ENCODE measurements at places on chromosomes 3 and 15.

GRCh38 chr15:98805434-98806274 is 157.3 kb downstream of the IGF1R start:
- no peak for DNase-seq

DNA sequence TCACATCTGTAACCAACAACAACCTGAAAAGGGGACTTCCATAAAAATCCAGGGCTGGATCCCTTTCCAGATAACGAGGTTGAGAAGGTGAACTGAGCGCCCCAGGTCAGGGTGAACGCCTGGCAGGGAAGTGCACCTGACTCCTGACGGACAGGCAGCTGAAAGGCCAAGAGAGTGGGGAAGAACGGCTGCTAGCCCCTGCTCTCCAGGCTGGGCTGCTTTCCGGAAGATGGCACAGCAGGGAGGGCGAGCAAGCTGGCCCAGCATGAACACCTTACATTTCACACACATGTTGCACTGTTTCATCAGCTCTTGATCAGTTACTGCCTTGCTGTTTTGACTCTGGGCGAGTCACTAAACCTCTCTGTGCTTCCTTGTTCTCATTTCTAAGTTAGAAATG is 127.2 kb upstream of the IQSEC1 start:
- DNase-seq = no peak

DNA sequence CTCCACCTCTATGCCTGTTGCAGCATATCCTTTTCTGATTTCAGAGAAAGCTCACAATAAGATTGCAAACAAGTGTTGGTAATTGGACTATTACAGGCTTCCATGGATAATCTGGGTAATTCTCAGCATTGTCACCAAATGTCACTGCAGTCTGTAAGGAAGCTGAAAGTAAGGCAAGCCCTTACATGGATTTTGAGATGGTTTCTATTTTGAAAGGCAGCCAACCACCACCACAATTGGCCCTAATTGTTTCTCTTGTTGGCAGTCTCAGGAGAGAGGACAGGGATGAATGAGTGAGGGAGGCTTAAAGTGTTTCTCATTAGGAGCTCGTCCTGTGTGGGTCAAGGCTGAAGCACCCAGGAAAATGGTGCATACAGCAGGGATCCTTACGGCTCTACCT is 879.9 kb downstream of the TUSC7 start:
- no peak for DNase-seq

- DNase-seq = no peak
Measured at GRCh38 chr3:8317661-8318649, 183.7 kb upstream of the LMCD1 start.

GRCh38 chr15:77633913-77634265 is 1.2 kb upstream of the LINGO1 start:
- DNase-seq = no peak

- no peak for DNase-seq
Measured at GRCh38 chr15:33608714-33609113, 297.9 kb downstream of the RYR3 start.

- no peak for DNase-seq
Measured at GRCh38 chr3:114128231-114128630, 50.6 kb downstream of the DRD3 start.

GRCh38 chr3:108822123-108822897 is at the start of gene TRAT1:
TSS of gene TRAT1 (plus strand) at chr3:108822786. CDS start at chr3:108822928, 142 bp downstream.
- no peak for DNase-seq

GRCh38 chr15:74725225-74725774 is at the start of gene CYP1A1:
TSS of gene CYP1A1 (minus strand) at chr15:74725528. CDS start at chr15:74723097, 2,431 bp downstream.
- DNase-seq = no peak

- DNase-seq = no peak
Measured at GRCh38 chr3:187276397-187277128, 15.0 kb downstream of the MASP1 start.

DNA sequence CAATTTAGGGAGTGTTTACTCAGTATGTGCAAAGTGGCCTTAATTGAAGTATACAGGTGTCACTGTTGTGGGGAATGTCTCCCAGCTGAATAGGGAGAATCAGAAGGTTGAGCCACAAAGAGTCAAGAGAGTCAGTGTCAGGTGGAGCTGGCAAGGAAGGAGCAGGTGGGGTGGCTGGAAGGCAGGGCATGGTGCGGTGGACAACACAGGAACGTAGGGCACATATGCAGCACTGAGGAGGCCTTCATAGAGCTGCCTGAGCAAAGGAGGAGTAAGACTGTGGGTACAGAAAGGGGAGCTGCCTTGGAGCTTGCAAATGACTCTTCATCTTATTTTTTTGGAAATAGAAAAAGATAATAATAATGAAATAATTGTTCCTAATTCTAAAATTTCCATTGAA is 20.0 kb downstream of the ARHGEF3 start:
- no peak for DNase-seq

GRCh38 chr3:171585039-171585438 is 124.8 kb upstream of the TNIK start:
- no peak for DNase-seq

DNA sequence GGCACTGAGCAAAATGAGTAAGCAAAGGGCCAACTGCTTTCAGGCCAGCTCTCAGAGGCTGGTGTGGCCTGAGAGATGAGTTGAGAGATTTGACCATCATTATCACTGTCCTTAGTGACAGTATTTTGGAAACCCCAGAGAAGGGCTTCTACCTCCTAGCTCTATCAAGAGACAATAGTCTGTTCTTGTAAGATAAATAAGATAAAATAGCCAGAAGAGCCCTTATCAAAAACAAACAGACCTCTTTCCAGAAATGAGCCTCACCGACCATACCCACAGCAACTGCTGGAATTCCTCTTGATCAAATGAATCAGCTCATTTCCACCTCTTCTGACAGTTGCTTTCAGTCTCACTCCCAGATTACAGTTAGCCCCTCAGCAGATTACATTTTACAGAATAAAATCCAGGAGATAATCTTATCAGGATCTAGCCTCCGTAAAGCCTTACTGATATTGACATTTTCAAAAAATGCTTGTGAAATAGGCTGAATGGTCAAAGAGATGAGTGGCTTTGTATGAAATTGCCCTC is 4.5 kb downstream of the HDC start:
- peak; percentile 54 for DNase-seq

- peak; percentile 7 for DNase-seq
Measured at GRCh38 chr3:88189361-88189810, 39.6 kb downstream of the C3orf38 start.

DNA sequence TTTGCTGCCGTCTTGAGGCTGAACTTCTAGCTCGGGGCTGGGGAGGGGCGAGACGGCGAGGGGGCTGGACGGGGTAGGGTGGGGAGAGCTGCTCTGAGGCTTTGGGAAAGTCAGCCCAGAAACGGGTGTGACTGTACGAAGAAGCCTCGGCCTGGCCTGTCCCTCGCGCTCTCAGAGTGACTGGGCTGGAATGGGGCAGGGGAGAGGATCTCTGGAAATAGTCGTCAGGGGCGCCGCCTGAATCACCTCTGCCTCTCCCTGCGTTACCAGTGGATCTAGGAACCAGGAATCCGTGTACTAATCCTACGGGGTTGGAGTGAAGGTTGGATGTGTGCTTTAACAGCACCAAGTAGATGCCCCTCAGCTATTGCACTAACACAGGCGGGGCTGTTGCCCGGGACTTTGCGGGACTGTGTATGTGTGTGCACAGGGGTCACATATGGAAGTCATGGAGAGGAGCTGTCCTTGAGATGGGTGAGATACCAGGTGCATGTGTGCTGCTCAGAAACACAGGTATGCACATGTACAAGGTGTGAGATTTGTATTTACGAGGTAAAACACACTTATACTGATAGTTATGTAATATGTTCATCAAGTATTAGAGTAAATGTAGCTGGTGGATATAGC is 591 bp downstream of the FOXL2NB start:
- no peak for DNase-seq

GRCh38 chr15:91291673-91292072 is 191.6 kb downstream of the SV2B start:
- no peak for DNase-seq

DNA sequence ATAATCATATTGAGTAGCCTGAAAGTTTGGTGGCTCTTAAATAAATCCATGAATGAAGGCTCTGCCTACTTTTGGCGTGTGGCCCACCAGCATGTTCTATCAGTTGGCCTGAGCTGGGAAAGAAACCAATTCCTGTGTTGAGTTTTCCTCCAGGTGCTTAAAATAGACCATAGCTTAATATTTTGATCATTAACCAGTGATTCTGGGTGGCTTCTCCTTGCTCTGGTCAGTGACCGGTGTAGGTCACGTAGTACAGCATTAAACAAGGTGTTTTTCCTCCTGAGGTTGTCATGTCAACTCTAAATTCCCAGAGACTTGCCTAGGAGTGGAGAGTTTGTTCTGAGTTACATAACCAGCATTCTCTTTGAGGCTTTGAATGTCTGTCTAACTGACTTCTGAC is 1.3 kb downstream of the HHLA2 start:
- DNase-seq = no peak

- DNase-seq = no peak
Measured at GRCh38 chr3:147390589-147391569, 15.5 kb downstream of the ZIC4 start.

DNA sequence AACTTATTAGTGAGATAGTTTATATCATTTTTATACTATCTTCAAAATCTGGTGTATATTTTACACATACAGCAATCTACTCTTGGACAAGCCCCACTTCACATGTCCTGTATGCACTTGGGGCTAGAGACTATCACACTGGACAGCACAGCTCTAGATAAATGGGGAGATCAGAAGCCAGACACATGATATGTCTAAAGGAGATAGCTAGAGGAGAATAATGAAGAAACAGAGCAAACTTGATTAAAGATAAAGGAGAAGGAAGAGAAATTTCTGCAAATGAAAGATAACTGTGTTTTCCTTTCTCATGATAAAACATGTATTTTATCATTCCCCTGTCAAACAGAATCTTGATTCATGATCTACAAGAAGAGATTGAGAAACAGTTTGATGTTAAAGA is 13.0 kb downstream of the CPA3 start:
- DNase-seq = no peak

- DNase-seq = no peak
Measured at GRCh38 chr3:167657684-167658225, 4.0 kb upstream of the WDR49 start.

DNA sequence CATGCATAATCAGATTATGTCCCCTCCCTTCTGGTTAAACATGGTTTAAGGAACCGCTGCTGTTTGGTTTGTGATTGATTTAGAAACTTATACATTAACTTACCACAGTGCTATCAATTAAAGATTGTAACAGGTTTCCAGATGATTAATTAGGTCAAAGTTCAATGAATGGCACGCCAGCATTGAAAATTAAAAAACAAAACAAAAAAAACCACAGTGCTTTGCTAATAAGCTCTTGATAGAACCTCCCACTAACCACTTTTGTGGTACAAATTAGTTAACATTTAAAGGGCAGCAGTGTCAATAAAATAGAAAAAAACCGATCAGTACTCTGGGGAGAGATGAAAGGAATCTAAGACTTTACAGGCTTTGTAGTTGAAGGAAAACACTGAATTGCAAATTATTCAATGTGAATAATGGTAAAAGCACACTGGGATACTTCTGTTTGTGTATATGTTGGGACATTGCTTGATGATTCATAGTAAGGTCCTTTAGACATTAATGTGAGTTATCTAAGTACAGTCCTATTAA is 7.6 kb upstream of the C3orf38 start:
- no peak for DNase-seq

DNA sequence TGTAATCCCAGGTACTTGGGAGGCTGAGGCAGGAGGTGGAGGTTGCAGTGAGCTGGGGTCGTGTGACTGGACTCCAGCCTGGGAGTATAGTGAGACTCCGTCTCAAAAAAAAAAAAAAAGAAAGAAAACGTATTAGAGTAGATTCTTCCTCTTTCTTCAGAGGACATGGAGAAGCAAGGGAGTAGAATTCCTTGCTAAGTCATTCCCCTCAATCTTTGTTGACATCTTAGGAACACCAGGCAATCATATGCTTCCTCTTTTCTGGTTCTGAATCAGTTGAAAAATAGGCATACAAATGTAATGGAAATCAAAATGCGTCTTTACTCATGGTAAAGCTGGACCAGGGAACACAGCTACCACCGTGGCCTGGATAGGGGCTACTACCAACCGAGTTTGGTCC is 38.3 kb upstream of the ATOSA start:
- no peak for DNase-seq

DNA sequence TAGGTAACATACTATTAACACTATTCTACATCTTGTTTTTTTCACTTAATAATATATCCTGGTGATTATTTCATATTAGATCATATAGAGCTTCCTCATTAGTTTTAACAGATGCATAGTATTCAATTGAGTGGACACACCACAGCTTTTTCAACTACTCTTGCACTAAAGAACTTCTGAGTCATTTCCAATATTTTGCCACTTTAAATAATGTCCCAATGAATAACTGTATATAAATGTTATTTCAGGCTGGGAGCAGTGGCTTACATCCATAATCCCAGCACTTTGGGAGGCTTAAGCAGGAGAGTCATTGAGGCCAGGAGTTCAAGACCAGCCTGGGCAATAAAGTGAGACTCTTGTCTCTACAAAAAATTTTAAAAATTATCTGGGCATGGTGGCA is 26.9 kb downstream of the MAP1A start:
- DNase-seq = no peak

- DNase-seq = no peak
Measured at GRCh38 chr15:94792196-94792595, 560.8 kb downstream of the MCTP2 start.

GRCh38 chr15:81478354-81478753 is 104.3 kb upstream of the TMC3 start:
- DNase-seq = no peak

DNA sequence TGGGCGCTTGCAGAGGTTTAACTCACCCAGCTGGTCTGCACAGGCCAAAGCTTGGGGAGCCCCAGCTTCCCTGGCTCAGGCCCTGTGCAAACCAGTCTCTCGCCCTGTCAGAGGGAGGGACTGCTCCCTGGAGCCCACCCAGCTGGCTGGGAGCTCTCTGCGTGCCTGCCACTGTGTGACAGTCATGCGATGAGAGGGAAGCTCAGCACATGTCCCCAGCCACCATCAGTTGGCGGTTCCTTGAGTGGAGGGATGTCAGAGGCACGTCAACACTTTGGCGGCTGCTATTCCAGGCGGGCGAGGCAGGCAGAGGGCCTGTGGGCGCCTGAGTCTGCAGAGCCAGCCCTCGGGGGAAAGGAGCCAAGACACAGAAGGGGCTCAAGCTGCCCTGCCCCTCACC is 324.6 kb downstream of the UACA start:
- DNase-seq = no peak

DNA sequence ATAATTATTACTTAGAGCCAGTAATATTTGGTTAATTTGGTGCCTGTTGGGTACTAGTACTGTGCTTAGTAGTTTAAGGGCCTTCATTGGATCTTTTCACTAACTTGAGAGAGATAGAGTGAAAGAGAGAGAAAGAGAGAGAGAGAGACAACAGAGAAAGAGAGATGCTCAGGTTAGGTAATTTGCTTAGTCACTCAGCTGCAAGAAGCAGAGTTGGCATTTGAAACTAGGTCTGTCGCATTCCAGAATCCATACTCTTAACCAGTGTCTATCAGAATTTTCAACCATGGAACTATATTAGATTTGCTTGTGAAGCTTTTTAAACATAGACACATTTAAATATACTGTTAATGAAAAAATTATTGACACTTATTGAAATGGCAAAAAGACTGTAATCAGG is 31.1 kb upstream of the NUDT16 start:
- no peak for DNase-seq

- no peak for DNase-seq
Measured at GRCh38 chr15:95119041-95119610, 887.8 kb downstream of the MCTP2 start.

Data from T-helper 2 cell treated with Interferon-gamma antibody and Interleukin-4, amounts not matched to agents 5 μg/mL and 100 μg/mL, for 36 hours (primary cell).